Suppressor macrophage treated with lipopolysaccharide for 4 hours (primary cell): ENCODE measurements at places on chromosomes 3 and 15.

DNA sequence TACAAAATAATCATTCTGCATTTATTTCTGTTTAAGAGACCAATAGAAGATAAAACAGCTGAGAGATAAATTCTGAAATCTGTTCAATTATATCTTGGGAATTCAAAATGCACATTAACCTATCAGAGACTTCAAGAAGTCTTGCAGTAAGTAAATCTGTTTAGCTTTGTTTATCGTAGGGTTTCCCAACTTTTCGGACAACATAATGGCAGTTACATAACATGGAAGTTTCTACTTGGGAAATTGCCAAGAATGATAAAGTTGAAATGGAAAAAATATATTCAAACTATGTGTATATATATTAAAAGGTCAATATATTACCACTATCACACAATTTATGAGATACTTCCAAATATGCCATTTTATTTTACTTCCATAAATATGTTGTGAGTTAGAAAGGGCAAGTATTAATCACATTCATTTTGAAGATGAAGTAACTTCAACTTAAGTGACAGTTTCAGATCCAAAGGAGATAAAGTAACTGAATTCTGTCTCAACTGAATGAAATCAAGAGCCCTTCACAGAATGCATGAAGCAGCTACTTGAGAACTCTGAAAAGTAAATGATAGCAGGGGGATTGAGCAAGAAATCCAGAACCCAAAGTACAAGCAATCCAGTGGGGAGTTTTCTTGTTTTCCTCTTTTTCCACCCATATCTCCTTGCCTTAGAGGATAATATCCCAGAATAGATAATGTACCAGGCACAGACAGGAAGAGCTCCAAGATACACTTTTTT lies 108.8 kb downstream of the PLOD2 start:
- DNase-seq = no peak

DNA sequence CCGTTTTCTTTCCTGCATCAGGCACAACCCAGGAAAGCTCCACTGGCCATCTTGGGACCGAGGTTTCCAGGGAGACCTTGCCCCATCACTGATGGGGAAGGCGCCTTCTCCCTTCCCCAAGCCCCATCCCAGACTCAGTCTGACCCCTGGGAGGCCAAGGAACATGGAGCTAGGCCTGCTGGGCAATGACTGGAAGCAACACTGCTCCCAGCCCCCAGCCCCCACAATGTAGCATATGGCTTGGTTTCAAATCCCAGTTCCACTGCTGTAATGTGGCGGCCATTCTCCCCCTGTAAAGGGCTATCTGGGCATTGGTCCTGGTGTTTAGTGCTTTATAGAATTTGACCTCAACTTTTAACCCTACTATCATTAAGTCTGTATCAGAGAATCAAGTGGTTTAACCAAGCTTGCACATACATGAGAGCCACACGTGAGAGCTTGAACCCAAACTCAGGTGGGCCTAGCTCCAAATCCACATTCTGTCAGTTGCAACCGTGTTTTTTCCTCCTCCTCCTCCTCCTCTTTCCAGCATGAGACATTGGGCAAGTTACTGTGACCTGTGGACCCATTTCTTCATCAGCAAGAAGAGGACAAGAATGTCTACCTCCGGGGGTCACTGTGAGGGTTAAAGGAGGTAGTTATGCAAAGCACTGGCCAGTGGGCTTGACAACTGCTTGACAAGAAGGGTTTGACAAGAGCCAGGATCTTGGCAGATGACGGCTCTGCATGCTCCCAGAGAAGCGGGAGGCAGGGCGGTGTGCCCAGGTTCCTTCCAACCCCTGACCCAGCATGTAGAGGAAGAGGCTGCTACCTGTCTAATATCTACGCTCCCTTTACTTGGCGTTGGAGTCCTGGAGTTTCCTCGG lies 37.4 kb downstream of the KLHL25 start:
- DNase-seq = no peak

- DNase-seq = no peak
These were observed 352.3 kb downstream of the PYDC2 start for GRCh38 chr3:191813245-191813644.

GRCh38 chr3:189324538-189325138 lies 152.9 kb downstream of the TPRG1 start:
- no peak for DNase-seq
